Activated CD4-positive, CD25-positive, alpha-beta regulatory T cell (primary cell): ENCODE measurements at places on chromosomes 5 and 9.
A peak's percentile ranks its signal among the peaks of the same experiment; 100 is the strongest.

GRCh38 chr9:86788456-86788855 lies 158.8 kb downstream of the GAS1 start:
- no peak for DNase-seq

GRCh38 chr9:21141427-21141882 lies at the start of gene IFNW1:
Gene IFNW1, minus strand, starts transcription at chr9:21141832. Its CDS starts 262 bp downstream, at chr9:21141570.
- DNase-seq = no peak

- DNase-seq = no peak
These were observed 128.1 kb upstream of the NR5A1 start for GRCh38 chr9:124635285-124635684.

GRCh38 chr5:133485468-133485867 lies 126.9 kb downstream of the FSTL4 start:
- no peak for DNase-seq

DNA sequence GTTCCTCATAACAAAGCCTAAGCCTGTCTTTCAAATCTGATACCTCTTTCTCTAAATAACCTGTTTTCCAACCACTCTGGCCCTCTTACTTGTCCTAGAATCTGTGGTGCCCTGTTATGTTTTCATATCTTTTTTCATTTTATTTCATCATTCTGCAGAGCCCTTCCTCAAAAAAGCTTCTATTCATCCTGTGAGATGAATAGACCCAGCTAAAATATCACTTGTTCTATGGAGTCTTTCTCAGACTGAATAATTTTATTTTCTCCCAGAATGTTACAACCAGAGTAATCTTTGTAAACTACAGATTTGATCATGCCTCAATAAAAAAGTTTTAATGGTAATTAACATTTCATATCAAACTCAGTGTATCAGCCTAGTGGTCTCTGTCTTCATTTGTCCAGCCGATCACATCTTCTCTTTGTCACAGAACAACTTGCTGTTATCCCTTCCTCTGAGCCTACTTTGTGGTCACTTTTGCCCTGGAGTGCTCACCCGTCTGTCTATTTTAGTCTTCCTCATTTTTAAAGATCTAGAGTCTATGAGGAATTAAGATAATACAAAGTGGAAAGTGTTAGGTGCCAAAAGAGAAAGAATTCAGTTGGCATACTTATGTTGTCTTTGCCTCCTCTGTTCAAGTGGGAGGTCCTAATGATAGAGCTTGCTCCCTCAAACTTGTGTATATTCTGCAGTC lies 77.8 kb downstream of the ZCCHC7 start:
- DNase-seq = no peak

GRCh38 chr5:178535299-178536175 lies 54.7 kb downstream of the COL23A1 start:
- no peak for DNase-seq

DNA sequence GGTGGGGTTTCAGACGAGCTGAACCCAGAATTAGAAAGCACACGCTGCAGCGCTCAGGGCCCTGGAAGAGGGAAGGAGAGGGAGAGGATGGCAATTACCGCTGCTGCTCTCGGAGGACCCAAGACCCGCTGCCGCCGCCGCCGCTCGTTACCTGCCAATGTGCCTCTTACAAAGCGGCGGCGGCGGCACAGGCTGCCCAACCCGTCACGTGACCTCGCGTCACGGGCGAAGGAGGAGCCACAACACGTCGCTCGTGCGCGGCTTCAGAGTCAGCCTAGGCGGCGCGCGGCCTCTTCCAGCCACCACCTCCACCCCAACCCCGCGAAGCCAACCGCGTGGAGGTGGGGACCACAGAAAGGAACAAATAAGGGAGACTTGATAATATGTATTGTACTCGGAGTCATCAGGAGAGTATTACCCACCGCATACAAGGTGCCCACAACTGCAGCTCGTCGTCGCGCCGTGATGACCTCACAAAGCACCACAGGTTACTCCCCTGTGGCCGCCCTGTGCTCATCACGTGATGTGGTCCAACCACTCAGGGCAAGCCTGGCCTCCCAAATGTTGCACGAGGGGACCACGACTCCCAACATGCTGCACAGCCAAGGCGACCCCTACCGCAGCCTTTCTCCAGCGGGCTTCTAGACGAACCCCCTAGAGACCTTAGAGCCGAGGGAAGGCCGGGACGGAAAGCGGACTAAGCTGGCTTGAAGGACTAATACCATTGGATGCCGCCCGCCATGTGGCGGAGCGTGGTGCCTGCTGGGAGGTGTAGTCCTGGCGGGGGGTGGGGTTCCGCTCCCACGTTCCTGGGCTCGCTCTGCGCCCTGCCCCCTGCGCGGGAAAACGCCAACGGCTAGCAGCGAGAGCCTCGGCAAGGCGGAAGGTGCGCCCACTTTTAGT lies at the start of gene UBAP2:
Gene UBAP2, minus strand, starts transcription at position 161 of the 903 bp plus-strand sequence. CDS start 31,739 bp downstream, outside the sequence.
- DNase-seq = peak; percentile 94

GRCh38 chr5:82004511-82004910 lies 32.7 kb downstream of the ATG10 start:
- no peak for DNase-seq

- no peak for DNase-seq
These were observed 2.3 kb downstream of the DENND4C start for GRCh38 chr9:19232823-19233194.

- no peak for DNase-seq
These were observed 30.7 kb downstream of the GIN1 start for GRCh38 chr5:103089272-103089671.

DNA sequence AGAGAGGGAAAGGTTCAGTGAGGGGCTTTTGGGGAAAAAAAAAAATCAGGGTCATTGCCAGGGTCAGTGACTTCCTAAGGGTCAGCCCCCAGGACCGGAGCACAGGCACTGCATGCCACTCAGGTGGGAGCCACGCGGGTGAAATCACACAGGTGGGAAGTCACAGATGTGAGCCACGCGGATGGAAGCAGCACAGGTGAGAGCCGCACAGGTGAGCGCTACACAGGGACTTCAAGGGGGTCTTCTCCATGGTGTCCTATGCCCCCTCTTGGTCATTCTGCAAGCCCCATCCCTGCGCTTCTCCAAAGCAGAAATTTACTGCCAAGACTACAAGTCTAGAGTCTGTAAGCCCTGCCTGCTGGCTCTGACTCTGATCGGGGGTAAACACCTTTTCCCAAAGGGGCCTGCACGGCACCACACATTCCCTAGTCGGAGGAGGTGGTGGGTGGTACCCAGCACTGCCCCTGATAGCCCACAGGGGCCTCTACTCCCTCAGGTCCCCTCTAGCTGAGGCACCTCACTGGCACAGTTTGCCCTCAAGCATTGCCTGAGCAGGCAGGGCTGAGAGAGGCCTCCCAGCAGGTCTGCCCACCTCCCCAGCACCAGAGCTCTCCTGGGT lies 18.3 kb upstream of the OBP2B start:
- no peak for DNase-seq

DNA sequence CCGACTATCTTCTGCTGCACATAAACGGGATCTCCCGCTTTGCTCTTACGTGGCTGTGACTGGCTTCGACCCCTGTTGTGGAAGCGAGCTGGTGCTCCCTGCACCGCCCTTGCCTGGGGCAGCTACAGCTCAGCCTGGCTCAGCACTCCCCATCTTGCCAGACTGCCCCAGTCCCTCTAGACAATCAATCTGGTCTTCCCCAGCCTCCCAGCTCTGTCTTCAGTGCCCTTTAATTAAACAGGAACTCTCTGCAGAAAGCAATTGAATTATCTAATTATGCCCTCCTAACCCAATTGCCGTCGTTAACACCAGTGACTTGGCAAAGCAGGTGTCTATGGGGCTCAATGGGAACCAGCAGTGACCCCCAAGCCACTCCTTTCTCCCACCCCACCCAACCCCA lies 18.9 kb upstream of the NTNG2 start:
- DNase-seq = no peak
